ENCODE measurements at places on chromosomes 12 and 14.

GRCh38 chr12:34142430-34142829 is 120.1 kb downstream of the ALG10 start:
- no peak for DNase-seq

- no peak for DNase-seq
These were observed 31.9 kb upstream of the LUM start for GRCh38 chr12:91143206-91143605.

DNA sequence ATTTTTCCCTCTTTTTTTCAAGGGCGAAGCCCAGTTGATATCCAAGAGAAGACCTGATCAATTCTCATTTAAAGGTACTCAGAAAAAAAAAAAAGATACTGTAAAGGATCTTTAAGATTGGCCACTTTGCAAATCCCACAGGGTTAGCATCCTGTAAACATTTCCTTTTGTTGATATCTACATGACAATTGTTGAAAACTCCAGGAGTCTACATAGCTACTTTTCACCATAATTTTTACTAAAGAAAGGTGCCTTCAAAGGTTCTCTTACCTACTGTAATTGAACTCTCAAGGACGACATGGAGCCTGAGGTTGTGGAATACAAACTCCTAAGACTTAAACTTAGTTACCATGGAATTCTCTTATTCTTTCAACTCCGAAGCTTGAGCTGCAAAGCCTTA is 125.5 kb downstream of the HECTD4 start:
- DNase-seq = no peak

DNA sequence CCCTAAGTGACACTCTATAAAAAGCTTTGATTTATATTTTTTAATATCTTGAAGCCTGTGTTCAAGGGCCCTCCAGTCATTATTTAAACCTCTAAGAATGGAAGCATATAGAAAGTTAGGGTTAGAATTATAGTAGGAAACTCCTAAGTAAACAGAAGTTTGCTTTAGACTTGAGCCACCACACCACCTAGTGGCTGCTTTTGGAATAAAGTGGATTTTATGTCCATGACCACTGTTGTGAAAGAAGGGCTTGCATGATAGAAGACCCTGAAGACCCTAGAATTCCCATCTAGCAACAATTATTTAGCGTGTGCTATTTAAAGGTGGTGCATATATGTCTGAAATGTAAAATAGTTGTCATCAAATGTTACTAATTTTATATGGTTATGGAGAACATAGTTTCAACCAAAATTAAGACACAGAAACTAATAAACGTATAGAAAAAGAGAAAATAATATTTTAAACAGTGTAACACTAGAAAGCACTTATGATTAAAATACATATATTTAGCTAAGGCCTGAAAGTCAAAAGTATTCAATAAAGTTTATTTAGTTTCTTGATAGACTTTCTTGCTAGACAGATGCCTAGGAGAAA is 21.3 kb downstream of the LRRIQ1 start:
- DNase-seq = no peak

- DNase-seq = no peak
These were observed 5.5 kb upstream of the KRT84 start for GRCh38 chr12:52390739-52391617.

DNA sequence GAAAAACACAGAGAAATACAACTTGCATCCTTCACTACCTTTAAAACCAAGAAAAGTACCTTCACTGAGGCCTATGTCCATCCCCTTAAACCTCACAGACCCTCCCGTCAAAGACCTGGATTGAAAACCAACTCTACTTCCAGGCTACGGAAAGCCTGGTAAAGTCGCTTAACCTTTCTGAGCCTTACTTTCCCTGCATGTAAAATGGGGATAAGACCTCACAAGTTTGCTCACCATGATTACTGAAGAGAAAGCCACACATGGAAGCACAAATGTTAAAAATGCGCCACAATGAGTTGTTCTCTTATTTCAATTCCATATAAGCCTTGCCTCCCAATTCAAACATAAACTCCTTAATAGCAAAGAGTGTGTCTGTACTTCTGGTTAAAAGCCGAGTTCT is 8.4 kb downstream of the ACTN1 start:
- DNase-seq = no peak

GRCh38 chr12:31651893-31652521 is 7.5 kb upstream of the ETFBKMT start:
- no peak for DNase-seq

- DNase-seq = no peak
These were observed 103.7 kb upstream of the NUDT4 start for GRCh38 chr12:93273834-93274564.

- no peak for DNase-seq
These were observed 717 bp downstream of the WNT10B start for GRCh38 chr12:48970702-48971334.

DNA sequence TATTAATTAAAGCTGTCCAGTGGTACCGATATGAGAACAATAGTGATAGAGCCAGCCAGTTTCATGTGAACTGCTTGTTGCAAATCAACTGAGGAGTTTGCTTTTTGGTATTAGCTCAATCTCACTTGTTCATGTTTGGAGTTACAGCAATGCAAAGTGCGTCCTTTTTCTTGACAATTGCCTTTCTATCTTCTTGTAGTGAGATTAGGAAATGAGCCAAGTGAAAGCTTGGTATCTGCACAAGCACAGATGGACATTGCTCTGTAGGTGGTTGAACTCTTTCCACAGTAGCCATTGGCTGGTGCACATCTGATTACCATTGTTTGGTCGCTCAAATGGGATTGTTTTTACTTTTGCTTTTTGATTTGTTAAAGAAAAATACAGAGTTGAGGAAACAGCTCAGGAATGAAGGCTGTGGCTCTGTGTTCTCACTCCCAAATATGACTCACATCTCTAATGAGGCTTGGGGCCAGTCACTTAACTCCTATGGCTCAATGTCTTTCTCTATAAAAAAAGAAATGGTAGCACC is 241.4 kb downstream of the BMP4 start:
- DNase-seq = no peak

GRCh38 chr12:124758266-124759220 is 105.1 kb downstream of the SCARB1 start:
- peak; percentile 67 for DNase-seq

DNA sequence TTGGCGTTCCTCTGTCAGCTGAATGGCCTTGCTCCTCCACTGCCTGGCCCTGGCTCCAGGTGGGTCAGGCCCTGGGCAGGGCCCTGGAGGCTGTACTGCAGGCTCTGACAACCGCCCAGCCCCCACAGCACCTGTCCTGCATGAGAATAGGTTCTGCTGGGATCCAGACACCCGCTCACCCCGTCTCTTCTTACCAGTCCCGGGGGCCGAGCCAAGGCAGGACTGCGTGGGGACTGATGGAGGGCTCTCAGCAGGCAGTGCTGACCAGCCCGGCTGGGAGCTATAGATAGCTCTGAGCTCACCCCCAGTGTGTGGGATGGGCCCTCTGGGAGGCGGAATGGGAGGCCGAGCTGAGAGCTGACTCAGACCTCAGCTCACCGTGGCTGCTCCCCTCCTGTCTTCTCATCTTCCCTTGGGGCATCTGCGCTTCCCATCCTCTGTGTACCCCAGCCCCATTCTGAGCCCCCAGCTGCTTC is 39.6 kb downstream of the TEAD4 start:
- no peak for DNase-seq

- DNase-seq = no peak
These were observed 5.0 kb downstream of the HDAC7 start for GRCh38 chr12:47814539-47815170.

DNA sequence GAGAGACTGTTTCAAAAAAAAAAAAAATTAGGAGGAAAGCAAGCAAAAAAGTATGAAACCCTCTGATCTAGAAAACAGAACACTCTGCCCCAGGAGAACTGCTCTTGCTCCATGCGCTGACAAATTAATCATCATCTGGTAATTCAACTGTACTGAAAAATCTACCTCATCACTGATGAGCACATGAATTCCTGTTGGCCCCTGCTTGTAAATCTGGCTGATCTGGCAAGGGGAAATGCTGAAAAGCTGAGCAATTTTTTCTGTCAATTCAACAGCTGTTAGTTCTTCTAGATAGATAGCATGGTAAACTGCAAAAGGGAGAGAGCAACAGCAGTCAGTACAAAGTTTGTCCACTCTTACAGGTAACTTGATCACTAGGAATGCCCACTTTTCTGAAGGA is 15.2 kb upstream of the CSRNP2 start:
- DNase-seq = no peak

DNA sequence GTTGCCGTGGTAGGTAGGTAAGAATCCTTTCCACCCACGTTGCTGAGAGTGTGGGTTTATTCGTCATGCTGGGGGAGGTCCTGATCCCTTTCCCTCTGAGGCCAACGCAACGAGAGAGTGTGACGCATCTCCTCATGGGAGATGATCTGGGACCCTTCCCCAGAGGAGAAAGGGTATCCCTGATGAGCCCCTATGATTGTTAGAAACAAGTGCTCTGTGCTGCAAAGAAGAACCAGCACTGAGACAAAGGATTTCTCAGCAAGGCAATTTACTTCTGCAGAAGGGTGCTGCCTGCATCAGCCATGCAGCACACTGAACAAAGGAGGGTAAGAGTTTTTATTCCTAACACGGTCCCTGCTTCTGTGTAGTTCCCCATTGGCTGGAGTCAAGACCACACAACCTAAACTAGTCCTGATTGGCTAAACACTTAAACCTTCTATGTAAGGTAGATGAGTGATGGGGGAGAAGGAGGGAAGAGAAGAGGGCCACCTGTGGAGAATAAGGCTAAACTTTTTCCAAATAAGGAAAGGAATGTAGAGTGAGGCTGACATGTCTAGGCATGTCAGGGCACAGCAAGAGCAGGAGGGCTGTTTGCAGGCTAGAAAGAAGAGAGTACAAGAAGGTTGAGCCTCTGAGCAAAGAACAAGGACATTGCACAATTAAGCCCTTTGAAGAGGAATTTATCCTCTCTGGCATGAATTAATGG is 21.3 kb downstream of the CLEC2A start:
- DNase-seq = no peak

GRCh38 chr12:117334855-117335587 is 26.4 kb downstream of the NOS1 start:
- no peak for DNase-seq

DNA sequence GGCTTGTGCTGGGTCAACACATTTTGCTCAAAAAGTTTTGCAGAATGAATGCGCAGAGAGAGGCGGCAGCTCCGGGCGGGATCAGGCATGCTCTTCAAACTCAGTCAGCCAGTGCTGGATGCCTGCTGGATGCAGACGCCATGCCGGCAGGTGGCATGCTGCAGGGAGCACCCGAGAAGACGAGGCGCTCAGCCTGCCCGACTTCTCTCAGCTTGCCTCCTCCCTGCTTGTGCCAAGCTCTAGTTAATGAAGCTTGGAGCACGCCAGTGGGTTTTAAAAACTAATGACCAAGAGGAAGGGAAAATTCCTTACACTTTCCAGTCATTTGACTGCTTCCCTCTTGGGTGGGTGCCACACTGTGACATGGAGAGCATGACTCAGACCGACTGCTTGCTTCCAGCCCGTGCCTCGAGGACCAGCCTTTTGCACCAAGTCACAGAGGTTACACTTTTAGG is 39.8 kb downstream of the SLC24A4 start:
- peak; percentile 54 for DNase-seq

DNA sequence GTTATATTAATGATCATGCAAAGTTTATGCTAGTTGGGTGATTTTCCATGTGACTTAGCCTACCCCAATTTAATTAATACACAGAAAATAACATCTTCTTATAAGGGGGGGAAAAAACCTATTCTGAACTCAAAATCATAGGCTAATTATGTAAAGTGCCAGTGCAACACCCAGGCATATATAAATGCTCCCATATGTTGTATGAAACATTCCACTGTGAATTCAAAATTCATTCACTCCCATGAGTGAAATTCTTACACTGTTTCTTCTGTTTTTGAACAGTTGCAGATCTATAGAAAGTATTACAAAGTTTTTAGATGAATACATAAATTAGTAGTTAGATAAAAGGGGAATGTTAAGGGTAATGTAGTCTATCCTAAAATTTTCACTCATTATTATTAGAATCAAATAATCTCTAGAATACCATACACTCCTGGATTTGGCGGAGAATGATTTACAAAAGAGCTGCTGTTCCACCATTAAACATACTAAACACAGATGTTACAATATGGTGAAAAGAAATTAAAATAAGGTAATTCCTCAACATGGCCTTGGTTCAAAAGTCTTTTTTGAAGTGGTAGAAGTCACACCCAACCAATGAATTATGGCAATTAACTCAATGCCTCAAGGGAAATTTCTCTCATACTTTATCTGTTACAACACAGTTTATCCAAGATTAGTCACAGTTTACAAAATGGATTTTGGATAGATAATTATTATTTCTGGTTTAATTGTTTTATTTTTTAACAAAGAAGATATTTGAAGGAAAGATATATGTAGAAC is 454.1 kb upstream of the FLRT2 start:
- DNase-seq = no peak

DNA sequence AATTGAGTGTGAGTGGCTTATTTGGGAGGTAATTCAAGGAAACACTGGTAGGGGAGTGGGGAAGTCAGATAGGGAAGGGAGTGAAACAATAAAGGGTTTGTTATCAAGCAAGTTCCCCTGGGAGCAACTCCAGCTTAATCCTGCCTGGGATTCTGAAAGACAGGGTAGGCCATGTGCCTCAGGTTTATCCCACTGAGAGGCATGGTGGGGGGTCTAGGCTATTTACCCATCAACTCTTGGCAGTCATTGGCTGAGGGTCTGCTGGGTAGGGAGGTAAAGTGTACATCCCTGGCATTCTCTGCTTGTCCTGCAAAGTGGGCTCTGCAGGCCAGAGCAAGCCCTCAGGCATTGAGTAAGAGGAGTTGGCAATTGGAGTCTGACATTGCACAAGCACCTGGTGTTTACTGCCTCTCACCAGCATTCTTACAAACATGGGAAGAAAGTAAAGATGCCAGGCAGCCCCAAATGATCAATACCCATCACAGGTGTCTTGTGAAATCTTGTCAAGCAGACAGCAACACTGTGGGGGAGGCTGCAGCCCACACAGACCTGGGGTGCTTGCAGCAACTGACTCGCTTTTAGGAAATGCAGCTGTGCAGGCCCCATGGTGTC is 169.3 kb downstream of the KTN1 start:
- DNase-seq = no peak

Data from DMS 273 treated with DMSO at 0.1 percent for 48 hours (cell line).